Activated naive CD4-positive, alpha-beta T cell treated with Interleukin-2 at 50 U/mL for 16 hours (primary cell): ENCODE measurements at places on chromosomes 6 and 20.
A peak's percentile ranks its signal among the peaks of the same experiment; 100 is the strongest.

- DNase-seq, result no peak
Observed at GRCh38 chr6:68240726-68241125, 394.4 kb upstream of the ADGRB3 start.

- no peak for DNase-seq
Observed at GRCh38 chr6:111817451-111818120, 55.7 kb downstream of the FYN start.

DNA sequence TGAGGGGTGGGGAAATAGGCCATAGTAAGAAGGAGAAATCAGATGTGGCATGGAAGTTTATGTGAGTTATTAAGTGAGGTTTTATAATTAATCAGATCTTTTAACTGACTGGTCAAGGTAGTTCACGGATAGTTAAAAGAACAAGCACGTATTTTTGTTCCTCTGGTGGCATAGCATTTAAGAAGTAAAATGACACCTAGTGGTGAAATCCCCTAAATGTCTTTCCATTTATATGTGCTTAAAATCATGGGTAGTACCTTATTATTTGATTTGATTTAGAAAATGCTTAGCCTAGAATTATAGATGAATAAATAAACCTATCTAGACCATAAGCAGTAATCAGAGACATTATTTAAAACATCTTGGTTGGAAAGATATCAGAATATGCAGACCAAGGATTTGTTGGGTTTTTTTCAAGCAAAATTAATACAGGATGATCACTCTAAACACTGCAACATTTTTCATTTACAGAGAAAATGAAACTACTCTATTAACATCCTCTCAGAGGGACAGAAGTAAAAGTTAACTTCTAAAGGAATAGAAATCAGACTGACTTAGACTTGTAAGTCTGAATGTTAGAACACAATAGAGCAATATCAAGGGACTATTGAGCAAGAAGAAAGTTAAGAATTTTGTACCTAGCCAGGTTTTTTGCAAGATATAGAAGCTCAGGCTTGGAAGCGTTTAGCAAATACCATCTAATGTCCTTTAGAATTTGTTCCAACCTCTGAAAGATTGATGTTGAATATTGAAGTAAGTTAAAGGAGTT lies 81.1 kb downstream of the STXBP5 start:
- DNase-seq, result no peak

- DNase-seq, result no peak
Observed at GRCh38 chr6:154842833-154843232, 109.6 kb downstream of the SCAF8 start.

DNA sequence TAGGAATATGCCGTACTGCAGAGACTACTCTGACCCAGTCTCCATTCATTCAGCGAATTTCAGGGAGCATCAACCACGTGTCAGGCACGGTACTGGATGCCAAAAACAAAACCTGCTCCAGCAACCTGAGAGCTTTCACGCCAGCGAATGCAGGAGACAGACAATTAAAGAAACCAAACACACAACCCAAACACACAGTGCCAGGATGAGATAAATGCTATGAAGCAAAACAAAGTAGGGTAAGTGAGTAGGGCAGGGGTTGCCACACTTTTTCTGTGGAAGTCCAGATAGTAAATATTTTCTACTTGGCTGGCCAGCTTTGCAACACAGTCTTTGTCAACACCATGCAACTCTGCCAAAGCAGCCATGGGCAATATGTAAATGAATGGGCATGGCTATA lies 10.0 kb downstream of the MOCS1 start:
- no peak for DNase-seq

DNA sequence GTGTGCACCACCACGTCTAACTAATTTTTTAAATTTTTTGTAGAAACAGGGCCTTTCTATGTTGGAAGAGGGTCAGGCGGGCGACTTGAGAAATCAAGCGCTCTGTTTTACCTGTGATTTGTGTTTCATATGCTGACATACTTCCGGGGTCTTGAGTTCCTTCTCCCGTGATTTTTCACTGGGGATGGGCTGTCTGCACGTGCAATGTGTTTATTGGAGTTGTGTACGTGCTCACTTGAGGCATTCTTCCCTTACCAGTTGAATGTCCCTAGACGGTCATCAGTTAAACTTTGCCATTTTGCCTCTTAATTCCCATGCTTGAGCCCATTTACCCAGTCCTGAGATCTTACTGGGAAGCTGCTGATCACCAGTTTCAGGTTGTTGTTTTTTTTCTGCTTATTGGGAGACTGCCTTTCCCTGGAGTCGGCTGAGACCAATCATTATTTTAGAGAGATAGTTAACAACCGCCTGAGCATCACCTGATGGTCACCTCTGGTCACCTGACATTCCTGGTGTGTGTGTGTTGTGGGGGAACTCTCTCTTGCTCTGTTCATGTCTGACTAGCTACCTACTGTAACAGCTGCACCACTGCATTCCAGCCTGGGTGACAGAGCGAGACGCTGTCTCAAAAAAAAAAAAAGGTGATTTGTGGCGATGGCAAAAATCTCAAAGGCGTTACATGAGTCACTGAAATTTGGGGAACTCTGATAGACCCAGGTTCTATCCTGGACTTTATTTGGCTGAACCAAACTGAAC lies 34.8 kb upstream of the NCOA3 start:
- no peak for DNase-seq

GRCh38 chr6:108541843-108542759 lies 18.6 kb upstream of the FOXO3 start:
- peak; percentile 69 for DNase-seq

DNA sequence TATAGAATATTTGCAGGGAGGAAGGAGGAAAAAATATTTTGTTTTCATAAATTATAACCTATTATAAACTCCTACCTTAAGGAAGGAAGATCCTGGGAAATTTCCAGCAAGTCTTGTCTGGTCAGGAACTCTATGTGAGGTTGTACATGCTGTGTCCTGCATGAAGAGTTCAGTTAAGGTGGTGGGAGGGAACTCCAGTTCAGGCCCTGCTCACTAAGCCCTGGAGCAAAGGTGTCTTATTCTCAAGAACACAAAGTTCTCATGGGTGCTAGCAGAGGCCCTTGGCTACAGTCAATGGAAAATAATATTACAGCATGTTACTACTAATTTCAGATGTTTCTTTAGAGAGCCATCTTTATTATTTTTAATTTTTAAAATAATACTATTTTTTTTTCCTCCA lies 3.8 kb upstream of the OGFRL1 start:
- DNase-seq, result no peak

DNA sequence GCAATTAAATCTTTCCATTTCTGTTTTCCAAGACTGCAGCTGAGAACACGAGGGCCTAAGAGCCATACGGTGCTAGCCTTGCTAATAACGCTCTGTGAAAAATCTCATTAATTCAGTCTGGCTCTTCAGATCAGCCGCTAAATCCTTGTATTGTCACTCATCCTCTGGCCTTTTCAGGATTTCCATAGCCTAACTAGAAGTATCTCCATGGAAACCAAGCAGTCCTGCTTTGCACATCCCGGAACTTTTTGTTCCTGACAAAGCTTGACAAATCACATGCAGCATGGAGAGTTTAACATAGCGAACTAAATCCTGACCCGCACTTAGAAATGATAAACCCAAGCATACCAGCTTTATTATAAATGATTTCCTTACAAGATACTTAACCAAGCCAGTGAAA lies 383.7 kb downstream of the CD83 start:
- no peak for DNase-seq

DNA sequence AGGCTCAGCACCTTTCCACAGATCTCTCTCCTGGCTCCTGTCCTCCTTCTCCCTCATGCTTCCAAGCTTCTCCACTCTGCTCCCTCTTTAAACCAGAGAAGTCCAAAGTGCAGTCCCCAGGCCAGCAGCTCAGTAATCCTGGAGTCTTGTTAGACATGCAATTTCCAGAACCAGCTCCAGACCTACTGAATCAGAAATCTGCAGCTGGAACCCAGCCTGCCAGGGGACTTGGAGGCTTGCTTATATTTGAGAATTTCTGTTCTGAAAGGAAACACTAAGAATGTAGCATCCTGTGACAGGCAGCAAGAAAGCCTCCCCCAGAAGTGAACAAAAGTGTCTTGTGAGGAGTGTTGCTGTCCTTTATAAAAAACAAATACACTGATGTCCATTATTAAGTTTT lies 438.1 kb downstream of the BCKDHB start:
- no peak for DNase-seq

- DNase-seq, result no peak
Observed at GRCh38 chr6:143119260-143119659, 58.6 kb downstream of the AIG1 start.

- DNase-seq, result no peak
Observed at GRCh38 chr20:46237227-46237626, 71.1 kb downstream of the CDH22 start.

DNA sequence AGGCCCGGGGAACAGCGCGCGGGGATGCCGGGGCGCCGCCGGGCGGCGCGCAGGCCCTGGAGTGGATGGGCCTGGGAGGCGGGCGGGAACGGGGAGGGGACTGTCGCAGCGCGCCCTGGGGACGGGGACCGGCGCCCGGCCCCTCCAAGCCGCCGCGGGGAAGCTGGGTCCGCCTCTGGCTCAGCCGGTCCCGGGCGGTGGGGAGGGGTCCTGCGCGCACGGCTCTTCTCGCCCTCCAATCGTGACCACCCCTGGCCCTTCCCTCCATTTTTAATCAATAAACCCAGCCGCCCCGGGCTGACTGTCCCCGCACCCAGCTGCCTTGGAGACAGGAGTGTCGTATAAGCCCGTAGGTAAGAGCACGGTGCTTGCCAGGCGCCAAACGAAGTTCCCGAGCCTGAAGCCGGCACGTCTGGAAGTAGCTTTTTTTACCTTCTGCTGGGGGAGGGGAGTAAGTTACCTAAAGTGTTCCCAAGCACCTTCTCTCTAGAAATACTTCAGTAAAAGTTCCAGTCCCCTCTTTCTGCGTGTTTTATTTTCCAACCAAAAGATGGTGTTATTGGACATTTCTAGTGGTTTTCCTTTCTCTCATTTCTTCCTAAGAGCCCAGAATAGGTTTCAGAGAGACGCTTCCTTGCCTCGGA lies 780 bp upstream of the TAF4 start:
- DNase-seq, result peak; percentile 48

- no peak for DNase-seq
Observed at GRCh38 chr6:39092124-39092523, 22.9 kb downstream of the SAYSD1 start.

GRCh38 chr20:50259705-50260478 lies 69.3 kb downstream of the CEBPB start:
- no peak for DNase-seq

DNA sequence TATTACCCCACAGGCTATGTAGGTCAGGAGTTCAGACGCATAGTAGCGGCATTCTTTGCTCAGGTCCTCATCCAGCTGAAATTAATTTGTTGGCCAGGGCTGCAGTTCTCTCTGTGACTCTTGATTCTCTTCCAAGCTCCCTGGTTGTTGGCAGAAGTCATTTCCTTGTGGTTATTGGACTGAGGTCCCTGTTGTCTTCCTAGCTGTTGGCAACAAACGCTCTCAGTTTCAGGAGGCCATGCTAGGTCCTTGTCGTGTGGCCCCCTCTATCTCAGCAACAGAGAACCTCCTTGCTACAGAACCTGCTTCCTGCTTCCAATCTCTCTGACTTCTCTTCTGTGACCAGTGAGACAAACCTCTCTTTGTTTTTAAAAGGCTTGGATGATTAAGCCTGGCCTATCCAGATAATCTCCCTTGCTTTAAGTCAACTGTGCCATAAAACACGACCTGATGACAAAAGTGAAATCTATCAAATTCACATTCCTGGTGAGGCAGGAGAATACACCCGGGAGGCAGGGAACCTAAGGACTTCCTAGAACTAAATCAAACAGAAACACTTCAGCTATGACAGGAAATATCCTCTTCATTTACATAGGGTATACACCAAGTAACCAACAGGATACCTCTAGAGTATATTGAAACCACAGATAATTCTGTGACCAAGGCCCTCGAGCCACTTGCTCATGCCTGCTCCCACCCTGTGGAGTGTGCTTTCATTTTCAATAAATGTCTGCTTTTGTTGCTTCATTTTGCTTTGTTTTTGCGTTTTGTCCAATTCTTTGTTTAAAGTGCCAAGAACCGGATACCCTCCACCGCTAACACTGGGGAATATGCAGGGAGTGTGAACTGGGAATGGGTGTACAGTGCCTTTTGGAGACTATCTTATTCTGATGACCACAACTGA lies 196.0 kb downstream of the BTBD3 start:
- no peak for DNase-seq

DNA sequence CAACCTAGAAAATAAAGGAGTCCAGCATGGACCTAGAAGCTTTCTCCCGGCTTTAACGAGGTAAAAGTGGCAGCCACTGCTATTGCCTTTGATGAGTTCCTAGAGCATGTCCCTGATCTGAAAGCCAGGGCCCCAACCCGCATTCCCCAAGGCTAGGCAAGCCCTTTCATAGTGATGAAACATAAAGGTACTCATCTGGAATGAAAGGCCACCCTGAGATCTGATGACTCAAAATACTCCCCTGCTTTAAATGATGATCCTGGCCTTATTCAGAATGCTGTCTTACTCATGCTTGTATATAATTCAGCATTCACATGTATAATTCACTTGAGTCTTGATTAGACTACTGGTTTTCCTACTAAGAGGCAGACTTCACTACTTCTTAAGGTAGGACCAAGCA lies 21.3 kb downstream of the TTPAL start:
- DNase-seq, result peak; percentile 43

DNA sequence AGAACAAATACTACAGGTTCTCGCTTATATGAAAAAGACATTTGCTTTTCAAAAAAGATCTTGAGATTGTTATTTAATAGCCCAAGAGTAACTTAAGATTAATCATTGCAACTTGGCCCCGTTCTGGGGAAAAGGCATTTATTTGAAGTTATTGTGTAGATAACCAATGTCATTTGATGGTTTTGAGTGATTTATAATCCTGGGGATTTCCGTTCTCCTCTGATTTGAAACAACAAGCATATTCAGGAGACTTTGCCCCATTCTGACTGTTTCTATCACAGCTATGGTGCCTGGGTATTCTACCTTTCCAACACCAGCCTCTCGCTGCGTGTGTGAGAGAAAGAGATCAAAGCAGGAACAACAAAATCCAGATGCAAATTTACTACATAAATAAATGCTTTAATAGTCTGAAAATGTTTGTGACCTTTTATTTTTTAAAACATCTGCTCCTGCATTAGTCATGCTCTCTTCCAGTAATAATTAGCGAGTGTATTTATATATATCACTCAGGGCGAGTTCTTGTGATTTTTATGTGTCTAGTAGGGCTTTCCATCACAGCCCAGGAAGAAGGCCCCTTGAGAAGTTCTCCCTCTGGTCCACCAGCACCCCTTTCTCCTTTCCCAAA lies 197.9 kb upstream of the FOXQ1 start:
- DNase-seq, result no peak
